Fibroblast of upper back skin (primary cell): ENCODE measurements at places on chromosomes 2 and 18.

GRCh38 chr18:32848826-32849225 is 76.0 kb upstream of the KLHL14 start:
- DNase-seq, result peak; percentile 47

- DNase-seq, result no peak
Observed at GRCh38 chr18:42011053-42011452, 56.0 kb downstream of the PIK3C3 start.

DNA sequence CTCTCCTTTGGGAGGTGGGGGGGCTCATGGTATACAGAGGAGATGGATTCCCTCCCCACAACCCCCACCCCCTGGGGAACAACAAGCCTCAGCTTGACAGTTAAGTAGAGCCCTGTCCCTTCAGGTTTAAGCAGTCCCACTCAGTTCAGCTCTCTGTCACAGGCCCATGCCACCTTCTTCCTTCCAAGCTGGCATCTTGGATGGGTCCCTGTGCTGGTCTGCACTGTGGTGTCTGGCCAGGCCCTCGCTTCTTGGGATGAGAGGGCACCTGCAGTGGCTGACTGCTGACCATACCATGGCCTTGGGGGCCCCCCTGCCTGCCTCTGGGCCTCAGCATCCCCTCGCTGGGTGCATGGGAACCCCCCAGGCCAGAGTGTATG is 20.4 kb upstream of the GPR17 start:
- DNase-seq, result no peak

- DNase-seq, result peak; percentile 96
Observed at GRCh38 chr18:48455555-48456478, 46.6 kb upstream of the ZBTB7C start.

DNA sequence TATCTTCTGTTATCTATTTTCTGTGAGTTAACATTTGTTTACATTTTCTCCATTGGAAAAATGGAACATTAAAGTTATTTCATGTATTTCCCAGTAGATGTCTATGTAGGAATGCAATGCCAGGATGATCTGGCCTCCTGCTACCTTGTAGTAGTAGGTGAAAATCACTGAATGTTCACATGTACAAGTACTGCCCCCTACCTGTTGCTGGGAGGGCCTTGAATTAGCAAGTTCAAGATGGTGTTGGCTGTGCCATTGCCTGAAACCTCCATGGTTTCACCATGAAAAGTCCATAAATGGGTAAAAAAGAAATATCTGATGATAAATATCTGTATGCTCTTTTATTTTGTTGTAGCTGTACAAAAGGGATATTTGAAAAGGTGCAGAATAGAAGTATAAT is 30.7 kb downstream of the XRCC5 start:
- no peak for DNase-seq

DNA sequence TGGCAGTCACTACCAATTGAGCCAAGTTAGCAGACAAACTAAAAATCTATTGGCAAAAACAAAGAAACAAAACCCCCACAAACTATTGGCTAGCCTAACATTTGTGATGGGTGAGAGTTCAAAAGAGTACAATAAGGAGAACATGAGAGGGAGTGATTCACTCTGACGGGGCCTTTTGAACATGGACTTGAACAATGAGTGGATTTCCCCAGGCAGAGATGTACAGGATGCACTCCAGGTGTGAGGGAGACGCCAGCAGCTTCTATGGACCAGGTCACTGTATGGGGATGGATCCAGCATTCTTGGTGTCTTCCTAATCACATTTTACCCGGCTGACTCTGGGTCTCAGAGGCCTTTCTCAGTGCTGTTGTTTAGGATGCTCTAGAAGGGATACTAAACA is 167.5 kb upstream of the SMAD2 start:
- DNase-seq, result no peak
